ENCODE measurements at places on chromosomes 5 and 9.

DNA sequence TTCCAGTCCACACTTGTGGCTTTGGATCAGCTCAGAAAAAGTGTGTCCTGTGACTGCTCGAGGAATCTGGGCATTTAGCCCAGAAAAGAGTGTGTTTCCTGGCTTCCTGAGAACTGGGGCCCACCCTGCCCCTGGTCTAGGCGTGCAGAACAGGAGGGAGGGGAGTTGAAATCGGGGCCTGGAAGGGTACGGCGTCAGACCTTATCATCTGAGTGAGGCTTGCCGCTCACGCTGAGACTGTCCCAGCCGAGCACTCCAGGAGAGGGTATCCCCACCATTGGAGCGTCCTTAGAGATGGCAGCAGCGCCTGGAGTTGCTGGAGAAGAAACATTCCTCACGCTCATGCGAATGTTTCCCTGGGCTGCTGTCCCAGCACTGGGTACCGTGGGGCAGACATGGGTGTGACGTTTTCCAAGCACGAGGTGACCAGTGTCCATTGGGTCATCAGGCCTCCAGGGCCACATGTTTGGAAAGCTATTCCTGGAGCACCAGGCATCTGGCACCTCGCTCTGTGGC lies 22.5 kb downstream of the NEK6 start:
- DNase-seq = no peak

- no peak for DNase-seq
Observed at GRCh38 chr5:172841256-172841655, 7.2 kb downstream of the ERGIC1 start.

- peak; percentile 67 for DNase-seq
Observed at GRCh38 chr9:122099271-122099869, 6.3 kb upstream of the TTLL11 start.

DNA sequence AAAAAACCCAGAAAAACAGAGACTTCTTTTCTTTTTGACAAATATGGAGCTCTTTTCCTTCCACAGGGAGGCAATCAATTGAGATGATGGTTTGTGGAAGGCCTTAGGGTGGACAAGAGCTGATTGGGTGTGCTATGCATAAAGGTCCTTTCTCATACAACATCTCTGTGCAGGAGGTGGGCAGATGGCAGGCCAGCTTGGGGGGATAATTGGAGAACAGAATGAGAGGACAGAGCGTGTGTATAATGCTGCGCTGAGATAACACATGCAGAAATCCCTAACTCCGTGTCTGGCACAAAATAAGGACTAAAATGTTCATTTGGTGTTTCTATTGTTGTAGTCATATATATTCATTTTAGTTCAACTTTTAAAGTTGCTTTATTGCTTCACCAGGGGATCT lies 159.0 kb upstream of the MEF2C start:
- no peak for DNase-seq

DNA sequence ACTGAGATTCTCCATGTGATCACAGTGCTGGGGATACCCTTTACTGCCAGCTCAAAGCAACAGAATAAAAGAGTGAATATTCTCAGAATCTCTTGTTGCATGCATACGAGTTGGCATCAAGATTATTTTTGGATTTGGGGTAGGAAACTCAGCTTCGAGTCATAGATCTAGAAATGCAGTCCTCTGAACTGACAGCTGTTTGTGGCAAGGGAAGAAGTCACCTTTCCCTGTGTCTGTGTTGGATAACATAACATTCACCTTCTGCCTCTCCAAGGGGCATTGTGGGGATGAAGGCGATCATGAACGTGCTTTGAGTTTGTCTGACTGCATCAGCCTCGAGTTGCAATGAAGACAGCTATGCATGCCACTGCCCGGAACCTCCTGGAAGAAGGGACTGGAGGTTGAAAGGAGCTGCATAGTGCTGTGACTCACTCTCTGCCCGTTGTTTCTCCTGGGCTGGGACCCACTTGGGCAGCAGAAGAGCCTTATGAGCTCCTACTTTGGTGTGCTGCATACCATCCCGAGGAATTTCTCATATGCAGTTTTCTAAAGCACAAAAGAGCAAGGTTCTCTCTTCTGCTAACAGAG lies 231.7 kb downstream of the ARHGAP26 start:
- DNase-seq = peak; percentile 72

- DNase-seq = no peak
Observed at GRCh38 chr9:107308461-107308860, 25.4 kb downstream of the RAD23B start.

- DNase-seq = no peak
Observed at GRCh38 chr5:35822511-35822910, 34.2 kb upstream of the IL7R start.

GRCh38 chr9:88651682-88652633 lies 117.0 kb downstream of the NXNL2 start:
- no peak for DNase-seq

DNA sequence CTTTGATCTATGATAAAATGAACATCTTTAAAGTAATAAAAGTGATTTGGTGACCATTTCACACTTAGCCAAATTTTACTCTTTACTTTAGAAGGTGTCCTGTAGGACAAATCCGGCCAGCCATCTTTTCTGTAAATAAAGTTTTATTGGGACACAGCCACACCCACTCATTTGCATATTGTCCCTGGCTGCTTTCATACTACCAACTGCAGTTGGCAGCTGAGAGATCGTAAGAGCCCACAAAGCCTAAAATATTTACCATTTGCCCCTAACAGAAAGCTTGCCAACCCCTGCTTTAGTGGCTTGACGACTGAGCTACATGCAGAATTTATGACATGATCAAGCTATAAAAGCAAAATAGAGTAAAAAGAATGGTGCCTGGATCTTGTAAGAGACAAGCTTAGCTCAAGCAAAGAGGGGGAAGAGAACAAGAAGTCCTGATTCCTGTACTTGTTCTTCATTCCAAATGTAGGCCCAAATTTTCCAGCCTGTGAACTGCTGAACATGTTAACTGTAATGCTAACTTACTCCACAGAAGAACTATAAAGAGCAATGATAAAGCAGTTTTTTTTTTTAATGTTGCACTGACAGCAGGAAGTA lies 7.4 kb upstream of the FBXO10 start:
- DNase-seq = no peak

GRCh38 chr9:100394032-100394695 lies 32.8 kb upstream of the MSANTD3 start:
- no peak for DNase-seq

DNA sequence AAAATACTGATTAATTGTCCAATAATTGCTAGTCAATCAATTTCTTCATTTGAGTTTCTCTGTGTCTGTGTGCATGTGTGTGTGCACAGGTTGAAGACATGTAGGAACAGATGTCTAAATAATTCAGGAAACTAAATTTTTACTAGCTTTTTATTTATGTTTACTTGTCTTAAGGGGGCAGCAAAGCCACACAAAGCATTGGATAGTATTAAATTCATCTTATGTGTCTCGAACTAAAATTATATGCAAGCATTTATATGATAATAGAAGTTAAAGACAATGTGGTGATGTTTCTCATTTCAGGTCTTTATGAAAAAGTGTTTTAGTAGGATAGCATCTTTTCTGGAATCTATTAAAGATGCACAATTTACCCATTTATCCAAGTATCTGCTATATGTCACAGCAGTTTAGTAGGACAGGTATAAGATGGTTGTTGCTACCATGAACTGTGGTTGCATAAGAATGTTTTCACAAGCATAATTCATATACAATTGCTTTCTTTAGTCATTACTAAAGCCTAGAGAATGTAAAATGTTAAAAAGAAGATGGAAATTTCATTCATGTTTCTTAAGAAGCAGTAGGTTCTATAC lies 784.6 kb upstream of the NUDT12 start:
- no peak for DNase-seq

- DNase-seq = no peak
Observed at GRCh38 chr5:6359555-6360322, 18.6 kb downstream of the MED10 start.

- DNase-seq = no peak
Observed at GRCh38 chr5:115720888-115721287, 95.1 kb upstream of the TMED7 start.

DNA sequence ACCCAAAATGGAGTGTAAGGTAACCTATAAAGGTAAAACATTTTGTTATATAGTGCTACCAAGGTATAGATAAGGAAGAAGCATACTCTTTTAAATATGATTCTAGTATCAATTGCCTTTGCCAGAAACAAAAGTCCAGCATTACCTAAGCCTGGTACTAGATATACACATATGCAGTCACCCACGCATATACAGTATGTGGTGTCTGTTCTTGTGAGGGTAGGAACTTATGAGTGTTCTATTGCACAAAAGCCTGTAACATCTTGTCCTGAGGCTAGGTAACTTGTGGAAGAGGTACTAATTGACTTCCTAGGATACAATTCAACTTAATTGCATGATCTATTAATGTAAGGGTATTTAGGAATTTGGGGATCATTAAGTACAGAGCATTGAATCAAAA lies 31.3 kb upstream of the IFNE start:
- DNase-seq = no peak

- DNase-seq = peak; percentile 40
Observed at GRCh38 chr5:154683101-154683880, 71.9 kb upstream of the LARP1 start.

GRCh38 chr5:66255714-66256113 lies 111.6 kb downstream of the SREK1 start:
- DNase-seq = no peak

- no peak for DNase-seq
Observed at GRCh38 chr5:6739603-6740002, 26.4 kb downstream of the TENT4A start.

- DNase-seq = no peak
Observed at GRCh38 chr9:20367855-20368254, 254.4 kb downstream of the MLLT3 start.

- no peak for DNase-seq
Observed at GRCh38 chr5:34749431-34749873, 89.5 kb upstream of the TTC23L start.

GRCh38 chr5:96901384-96901783 lies 25.1 kb downstream of the ERAP2 start:
- DNase-seq = no peak

DNA sequence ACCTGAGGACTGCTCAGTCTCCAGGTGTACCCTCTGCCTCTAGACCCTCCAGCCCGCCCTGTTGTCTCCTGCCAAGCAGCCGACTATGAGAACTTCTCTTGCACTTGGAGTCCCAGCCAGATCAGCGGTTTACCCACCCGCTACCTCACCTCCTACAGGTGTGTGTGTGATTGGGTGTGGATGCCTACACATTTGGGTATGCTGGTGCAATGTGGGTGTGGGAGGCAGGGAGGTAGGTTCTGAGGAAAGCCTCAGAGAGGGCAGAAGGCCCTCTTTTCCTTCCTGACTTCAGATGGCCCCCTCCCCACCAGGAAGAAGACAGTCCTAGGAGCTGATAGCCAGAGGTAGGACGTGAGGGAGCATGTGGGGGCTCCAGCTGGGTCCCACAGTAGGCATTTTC lies 5.0 kb downstream of the IL11RA start:
- no peak for DNase-seq

DNA sequence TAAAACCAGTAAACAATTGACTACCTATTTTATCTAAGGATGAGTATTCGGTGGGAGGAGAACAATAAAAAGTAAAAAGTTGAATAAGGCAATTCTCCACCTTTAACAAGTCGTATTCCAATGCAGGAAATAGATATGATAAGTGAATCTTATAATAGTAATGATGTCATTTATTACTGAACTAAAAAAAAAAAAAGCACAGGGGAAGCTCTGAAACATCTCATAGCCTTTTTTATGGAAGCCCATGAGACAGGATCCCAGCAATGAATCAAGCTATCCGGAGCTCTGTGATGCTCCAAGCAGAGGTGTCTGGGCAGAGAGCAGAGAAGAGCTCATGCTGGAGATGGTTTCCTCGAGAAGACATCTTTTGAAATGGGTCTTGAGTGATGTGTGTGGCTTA lies 376.0 kb downstream of the ICE1 start:
- no peak for DNase-seq

GRCh38 chr9:71683598-71684235 lies 84.6 kb downstream of the CEMIP2 start:
- DNase-seq = peak; percentile 73

DNA sequence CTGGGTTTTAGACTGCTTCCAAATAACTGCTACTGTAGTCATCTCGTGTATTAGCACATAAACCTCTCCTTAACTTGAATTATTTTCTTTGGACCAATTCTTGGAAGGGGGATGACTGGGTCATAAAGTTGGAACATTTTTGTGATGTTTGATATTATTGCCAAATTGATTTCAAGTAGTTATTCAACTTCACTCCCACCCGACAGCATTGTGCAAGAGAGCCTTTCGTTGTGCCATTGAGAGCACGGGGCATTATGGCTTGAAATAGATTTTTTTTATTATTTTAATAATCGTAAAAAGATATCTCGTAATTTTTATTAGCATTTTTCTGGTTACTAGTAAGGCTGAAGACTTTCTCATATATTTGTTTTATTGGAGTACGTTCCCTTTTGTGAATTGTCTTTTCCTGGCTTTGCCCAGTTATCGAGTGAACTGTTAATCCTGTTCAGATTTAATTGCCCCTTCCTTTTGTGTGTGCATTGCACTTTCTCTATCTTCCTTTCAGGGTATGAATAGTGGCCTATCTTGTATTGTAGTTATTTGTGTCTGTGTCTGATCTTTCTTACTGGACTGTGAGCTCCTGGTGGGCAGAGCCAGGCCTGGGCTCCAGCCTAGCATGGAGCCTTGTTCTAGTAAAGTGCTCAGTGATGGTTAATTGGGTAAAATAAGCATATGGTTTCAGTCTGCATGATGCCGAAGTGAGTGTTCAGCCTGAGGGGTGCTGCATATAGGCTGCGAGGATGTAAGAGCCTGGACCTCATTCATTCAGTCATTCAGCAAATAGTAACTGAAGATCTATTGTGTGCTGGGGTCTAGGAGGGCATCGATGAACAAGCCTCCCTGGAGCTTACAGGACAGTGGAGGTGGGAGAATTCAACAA lies 93.5 kb upstream of the SHB start:
- DNase-seq = no peak

- no peak for DNase-seq
Observed at GRCh38 chr5:83925955-83926337, 205.3 kb upstream of the HAPLN1 start.

GRCh38 chr9:95725045-95725444 lies 150.4 kb upstream of the ERCC6L2 start:
- no peak for DNase-seq
